ENCODE measurements at places on chromosomes 16 and 17. TPM values are rescaled to one million over a fixed set of nuclear protein-coding genes. Genes with fewer than 3 reads are reported as not detected.

The TLK2 gene
- total RNA-seq = 53.4 TPM

The KRT20 gene
- total RNA-seq = 0.47 TPM

The ITGB3 gene
- 0.26 TPM for total RNA-seq

The RPS2 gene
- total RNA-seq = 3,662 TPM

The NPIPB2 gene
- total RNA-seq = 14.6 TPM

The FAM171A2 gene
- total RNA-seq = 1.1 TPM

The PRSS36 gene
- total RNA-seq = 1.1 TPM

The MYCBPAP gene
- 5.3 TPM for total RNA-seq

The SOST gene
- total RNA-seq = not detected

The MMP15 gene
- total RNA-seq = 0.85 TPM

The ABCC11 gene
- total RNA-seq = not detected

GRCh38 chr17:82327289-82327688 lies 6.3 kb downstream of the SECTM1 start:
- H3K4me3 ChIP-seq = no peak overlapping the region
- no peak for DNase-seq
- H3K4me1 ChIP-seq = peaks cover 16% of the 10 kb centered on the region
- no peaks in the 10 kb centered on the region for H3K27me3 ChIP-seq
- no peak overlapping the region for H3K27ac ChIP-seq

GRCh38 chr17:55588446-55589242 lies 77.4 kb upstream of the SMIM36 start:
- no peak overlapping the region for H3K27ac ChIP-seq
- H3K4me3 ChIP-seq = no peak overlapping the region
- H3K36me3 ChIP-seq = no peaks in the 10 kb centered on the region
- no peaks in the 10 kb centered on the region for H3K4me1 ChIP-seq

DNA sequence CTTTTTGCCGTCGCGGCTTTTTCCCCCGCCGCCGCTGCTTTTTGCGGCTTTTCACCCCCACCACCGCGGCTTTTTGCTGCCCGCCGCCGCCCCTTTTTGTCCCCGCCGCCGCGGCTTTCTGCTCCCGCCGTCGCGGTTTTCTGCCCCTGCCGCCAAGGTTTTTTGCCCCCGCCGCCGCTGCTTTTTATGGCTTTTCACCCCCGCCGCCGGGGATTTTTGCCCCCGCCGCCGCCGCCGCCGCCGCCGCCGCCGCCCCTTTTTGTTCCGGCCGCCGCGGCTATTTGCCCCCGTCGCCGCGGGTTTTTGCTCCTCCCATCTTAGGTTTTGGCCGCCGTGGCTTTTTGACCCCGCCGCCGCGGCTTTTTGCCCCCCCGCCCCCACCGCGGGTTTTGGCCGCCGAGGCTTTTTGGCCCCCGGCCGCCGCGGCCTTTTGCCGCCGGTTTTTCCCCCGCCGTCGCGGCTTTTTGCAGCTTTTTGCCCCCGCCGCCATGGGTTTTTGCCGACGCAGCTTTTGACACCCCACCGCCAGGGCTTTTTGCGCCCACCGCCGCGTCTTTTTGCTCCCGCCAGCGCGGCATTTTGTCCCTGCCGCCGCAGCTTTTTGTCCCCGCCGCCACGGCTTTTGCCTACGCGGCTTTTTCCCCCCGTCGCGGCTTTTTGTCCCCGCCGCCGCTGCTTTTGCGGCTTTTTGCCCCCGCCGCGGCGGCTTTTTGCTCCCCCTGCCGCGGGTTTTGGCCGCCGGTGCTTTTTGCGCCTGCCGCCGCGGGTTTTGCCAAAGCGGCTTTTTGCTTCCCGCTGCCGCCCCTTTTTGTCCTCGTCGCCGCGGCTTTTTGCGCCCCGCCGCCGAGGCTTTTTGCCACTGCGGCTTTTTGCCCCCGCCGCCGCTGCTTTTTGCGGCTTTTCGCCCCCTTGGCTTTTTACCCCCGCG lies 519.4 kb upstream of the WSB1 start:
- no peaks in the 10 kb centered on the region for H3K36me3 ChIP-seq
- H3K4me3 ChIP-seq = no peak overlapping the region
- no peaks in the 10 kb centered on the region for H3K4me1 ChIP-seq
- DNase-seq = no peak

DNA sequence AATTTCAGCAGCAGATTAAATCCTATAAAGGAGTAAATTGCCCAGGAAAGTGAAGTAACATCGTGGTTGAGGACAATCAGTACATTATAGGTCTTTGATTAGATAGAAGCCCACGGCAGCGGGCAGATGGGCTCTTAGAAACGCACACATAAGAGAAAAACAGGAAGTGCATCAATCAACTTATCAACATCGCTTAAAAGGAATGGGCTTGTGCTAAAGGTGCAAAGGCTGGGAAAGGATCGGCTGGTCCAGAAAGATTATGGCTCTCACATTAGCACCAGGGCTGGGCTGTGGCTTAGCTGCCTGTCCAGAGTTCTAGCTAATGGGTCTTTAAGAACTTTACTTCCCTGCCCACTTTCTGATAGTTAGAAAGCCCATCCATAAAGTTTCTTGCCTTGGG lies 292.0 kb upstream of the TNRC6C start:
- H3K27me3 ChIP-seq = no peaks in the 10 kb centered on the region
- no peaks in the 10 kb centered on the region for H3K36me3 ChIP-seq
- peaks cover 20% of the 10 kb centered on the region for H3K4me1 ChIP-seq
- H3K27ac ChIP-seq = peak overlapping the region; percentile 86

- H3K27ac ChIP-seq = no peak overlapping the region
- DNase-seq = no peak
- peaks cover 14% of the 10 kb centered on the region for H3K36me3 ChIP-seq
- H3K4me3 ChIP-seq = no peak overlapping the region
Measured at GRCh38 chr17:75178453-75178852, 4.3 kb downstream of the SUMO2 start.

DNA sequence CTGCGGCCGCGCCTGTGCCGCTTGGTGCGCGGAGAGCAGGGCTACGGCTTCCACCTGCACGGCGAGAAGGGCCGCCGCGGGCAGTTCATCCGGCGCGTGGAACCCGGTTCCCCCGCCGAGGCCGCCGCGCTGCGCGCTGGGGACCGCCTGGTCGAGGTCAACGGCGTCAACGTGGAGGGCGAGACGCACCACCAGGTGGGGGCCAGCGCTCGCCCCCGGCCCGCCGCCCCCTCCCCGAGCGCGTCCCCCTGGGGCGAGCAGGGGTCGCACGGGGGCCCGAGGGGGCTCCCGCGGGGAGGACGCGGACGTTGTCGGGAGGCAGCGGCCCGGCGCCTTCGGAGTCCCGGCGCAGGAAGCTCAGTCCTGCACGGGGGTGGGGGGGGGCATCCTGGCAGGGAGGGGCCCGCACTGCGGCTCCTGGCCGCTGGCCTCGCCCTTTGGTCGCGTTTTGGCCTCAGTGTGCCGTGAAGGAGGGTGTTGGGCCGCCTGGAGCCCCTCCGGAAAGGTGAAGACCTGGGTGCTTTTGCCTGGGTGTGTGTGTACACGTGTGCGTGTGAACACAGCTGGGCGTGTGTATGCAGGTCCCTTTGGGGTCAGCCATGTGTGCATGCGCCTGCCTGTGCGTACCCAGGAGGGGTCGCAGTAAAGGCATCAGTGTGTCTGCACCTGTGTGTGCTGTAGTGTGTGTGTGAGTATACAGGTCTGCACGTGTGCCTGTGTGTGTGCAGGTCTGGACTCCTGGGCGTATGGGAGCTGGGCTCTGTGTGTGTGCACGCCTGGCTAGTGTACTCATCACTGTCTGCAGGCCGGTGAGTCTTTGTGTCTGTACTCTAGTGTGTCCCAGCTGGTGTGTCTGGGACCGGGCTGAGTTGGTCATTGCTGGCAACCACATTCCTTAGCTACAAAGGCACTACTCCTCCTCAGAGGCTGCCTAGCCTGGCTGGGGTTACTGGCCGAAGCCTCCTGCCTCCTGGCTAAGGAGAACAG lies 615 bp downstream of the NHERF2 start:
- no peak overlapping the region for H3K27ac ChIP-seq
- no peaks in the 10 kb centered on the region for H3K27me3 ChIP-seq
- peaks cover 2% of the 10 kb centered on the region for H3K4me1 ChIP-seq
- peak overlapping the region; percentile 55 for H3K4me3 ChIP-seq
- H3K36me3 ChIP-seq = no peaks in the 10 kb centered on the region

- no peaks in the 10 kb centered on the region for H3K4me1 ChIP-seq
- no peaks in the 10 kb centered on the region for H3K27me3 ChIP-seq
- H3K36me3 ChIP-seq = no peaks in the 10 kb centered on the region
- no peak overlapping the region for H3K27ac ChIP-seq
Measured at GRCh38 chr17:27870345-27870744, 22.8 kb downstream of the LYRM9 start.

DNA sequence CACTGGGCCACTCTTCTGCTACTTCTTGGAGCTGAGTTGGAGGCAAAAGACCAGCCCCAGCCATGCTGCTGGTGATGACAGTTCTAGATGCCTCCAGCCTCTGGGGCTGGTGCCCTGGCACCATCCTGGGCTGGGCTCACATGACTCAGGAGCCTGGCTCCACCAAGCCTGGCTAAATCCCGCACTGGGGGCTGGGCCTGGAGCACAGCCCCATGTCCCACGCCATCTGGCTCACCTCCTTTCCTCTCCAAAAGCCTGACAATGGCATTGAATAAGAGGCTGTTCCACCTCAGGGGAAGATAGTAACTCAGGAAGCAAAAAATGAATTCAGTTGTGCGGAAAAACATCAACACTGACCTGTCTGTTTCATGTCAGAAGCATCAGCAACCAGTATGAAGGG lies 45.1 kb upstream of the MTSS2 start:
- peaks cover 24% of the 10 kb centered on the region for H3K36me3 ChIP-seq
- H3K4me3 ChIP-seq = no peak overlapping the region
- no peak for DNase-seq

GRCh38 chr17:50474523-50474922 lies 4.1 kb upstream of the RSAD1 start:
- peaks cover 5% of the 10 kb centered on the region for H3K4me1 ChIP-seq
- no peaks in the 10 kb centered on the region for H3K36me3 ChIP-seq
- no peak for DNase-seq
- H3K27me3 ChIP-seq = no peaks in the 10 kb centered on the region
- H3K27ac ChIP-seq = no peak overlapping the region

DNA sequence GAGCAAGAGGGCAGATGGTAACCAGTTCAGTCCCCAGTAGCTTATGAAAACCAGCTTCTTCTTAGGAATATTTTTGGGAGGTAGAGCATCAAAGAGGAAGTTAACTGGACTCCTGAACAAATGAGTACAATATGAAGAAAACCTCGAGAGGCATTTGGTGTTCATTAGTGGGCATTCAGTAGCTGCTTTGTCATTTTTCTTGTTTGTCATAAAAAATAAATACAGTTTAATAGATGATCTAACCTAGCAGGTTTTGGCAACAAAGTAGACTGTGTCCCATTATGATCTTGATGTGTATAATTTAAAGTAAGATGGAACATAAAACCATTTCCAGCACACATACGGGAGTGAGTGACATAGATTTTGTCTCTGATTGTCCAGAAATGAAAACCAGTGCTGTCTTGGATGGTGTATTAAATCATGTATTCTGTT lies 173.1 kb downstream of the HS3ST3A1 start:
- DNase-seq = no peak
- no peak overlapping the region for H3K4me3 ChIP-seq
- no peaks in the 10 kb centered on the region for H3K4me1 ChIP-seq
- no peaks in the 10 kb centered on the region for H3K27me3 ChIP-seq

- no peak for DNase-seq
- H3K27ac ChIP-seq = no peak overlapping the region
- H3K27me3 ChIP-seq = no peaks in the 10 kb centered on the region
- no peaks in the 10 kb centered on the region for H3K36me3 ChIP-seq
- no peak overlapping the region for H3K4me3 ChIP-seq
Measured at GRCh38 chr16:49061137-49061714, 220.4 kb downstream of the CBLN1 start.

- no peaks in the 10 kb centered on the region for H3K4me1 ChIP-seq
- H3K36me3 ChIP-seq = peaks cover 63% of the 10 kb centered on the region
- no peak overlapping the region for H3K27ac ChIP-seq
- H3K4me3 ChIP-seq = no peak overlapping the region
- no peaks in the 10 kb centered on the region for H3K27me3 ChIP-seq
Measured at GRCh38 chr17:37576281-37576680, 32.9 kb downstream of the SYNRG start.

GRCh38 chr16:87186446-87186845 lies 130.7 kb downstream of the C16orf95 start:
- H3K27ac ChIP-seq = no peak overlapping the region
- no peak for DNase-seq
- H3K27me3 ChIP-seq = no peaks in the 10 kb centered on the region
- no peaks in the 10 kb centered on the region for H3K4me1 ChIP-seq

GRCh38 chr17:60851181-60851580 lies 173.5 kb downstream of the BCAS3 start:
- no peak overlapping the region for H3K27ac ChIP-seq
- DNase-seq = no peak
- no peak overlapping the region for H3K4me3 ChIP-seq
- H3K27me3 ChIP-seq = no peaks in the 10 kb centered on the region

GRCh38 chr17:42833767-42834422 lies 698 bp downstream of the PSME3 start:
- H3K36me3 ChIP-seq = peaks cover 2% of the 10 kb centered on the region
- peaks cover 11% of the 10 kb centered on the region for H3K4me1 ChIP-seq
- no peaks in the 10 kb centered on the region for H3K27me3 ChIP-seq

DNA sequence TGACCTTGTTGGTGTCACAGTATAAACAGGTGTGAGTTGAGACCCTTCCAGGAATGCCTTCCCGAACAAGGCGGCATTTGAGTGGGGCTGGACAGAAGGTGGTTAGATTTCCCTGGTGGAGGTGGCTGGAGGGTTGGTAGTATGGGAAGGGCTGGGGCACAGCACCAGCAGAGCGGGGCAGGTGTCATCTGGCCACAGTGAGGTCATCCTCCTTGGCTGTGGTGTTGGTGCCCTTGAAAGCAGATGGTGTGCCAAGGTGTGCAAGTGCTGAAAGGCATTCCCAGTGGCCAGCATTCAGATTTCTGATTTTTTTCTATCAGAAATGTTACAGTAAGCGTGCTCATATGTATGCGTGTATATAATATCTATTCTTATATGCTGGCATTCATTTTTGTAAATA lies 126.6 kb downstream of the LAT start:
- H3K4me3 ChIP-seq = no peak overlapping the region
- no peak for DNase-seq
- H3K36me3 ChIP-seq = peaks cover 15% of the 10 kb centered on the region
- H3K27ac ChIP-seq = peak overlapping the region; percentile 31
- H3K4me1 ChIP-seq = peaks cover 44% of the 10 kb centered on the region

- H3K27ac ChIP-seq = peak overlapping the region; percentile 39
- H3K36me3 ChIP-seq = peaks cover 30% of the 10 kb centered on the region
Measured at GRCh38 chr17:80861418-80861815, 130.2 kb upstream of the CHMP6 start.

DNA sequence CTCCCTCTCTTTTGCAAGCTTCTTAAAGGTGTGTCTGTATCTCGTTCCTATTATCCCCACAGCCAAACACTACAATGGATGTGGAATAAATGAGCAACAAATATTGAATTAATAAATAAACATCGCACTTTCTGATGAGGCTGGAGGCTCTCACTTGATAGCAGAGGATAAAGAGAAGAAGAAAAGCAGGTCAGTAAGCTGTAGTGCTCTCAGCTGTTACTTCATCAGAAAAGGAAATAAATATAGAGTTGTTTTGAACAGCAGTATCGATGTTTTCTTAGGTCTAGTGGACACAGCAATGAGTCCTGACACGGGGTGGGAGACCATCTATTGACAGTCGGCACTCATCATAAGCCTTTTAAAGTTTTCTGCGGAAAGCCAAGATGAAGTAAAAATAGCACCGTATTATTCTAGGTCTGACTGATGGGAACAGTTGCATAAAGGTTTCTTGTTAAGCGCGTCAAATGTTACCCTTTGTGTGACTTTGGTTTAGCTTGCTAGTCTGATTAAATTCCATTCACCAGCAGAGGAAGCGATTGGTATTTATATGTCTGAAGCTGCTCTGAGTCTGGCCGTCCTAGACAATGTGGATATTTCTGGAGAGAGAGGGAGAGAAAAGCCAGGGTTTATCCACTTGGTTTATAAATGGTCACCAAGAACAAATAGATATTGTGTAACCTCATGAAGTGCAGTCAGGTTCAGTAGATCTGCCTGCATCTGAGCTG lies 646.1 kb downstream of the CDH11 start:
- H3K36me3 ChIP-seq = no peaks in the 10 kb centered on the region
- no peak for DNase-seq
- H3K4me1 ChIP-seq = no peaks in the 10 kb centered on the region
- H3K27me3 ChIP-seq = no peaks in the 10 kb centered on the region
- no peak overlapping the region for H3K27ac ChIP-seq

All from T-cell (primary cell).